ENCODE measurements at places on chromosomes 1 and 21.

DNA sequence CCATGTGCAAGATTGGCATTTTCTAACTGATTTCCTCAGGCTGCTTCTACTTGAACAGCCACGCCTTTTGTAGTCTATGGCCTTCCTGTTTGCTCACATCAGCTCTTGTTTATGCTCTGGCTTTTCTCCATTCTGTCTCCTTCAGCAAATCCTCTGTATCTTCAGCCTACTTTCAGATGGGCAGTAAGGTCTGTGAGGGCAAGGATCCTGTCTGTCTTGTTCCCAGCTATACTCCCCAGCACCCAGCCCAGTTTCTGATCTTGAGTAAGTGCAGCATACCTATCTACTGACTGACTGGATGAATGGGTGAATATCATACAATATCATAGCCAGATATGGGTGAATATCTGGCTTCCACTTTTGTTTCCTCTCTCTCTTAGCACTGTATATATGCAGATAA lies 438.1 kb downstream of the LMO4 start:
- no peak for DNase-seq

DNA sequence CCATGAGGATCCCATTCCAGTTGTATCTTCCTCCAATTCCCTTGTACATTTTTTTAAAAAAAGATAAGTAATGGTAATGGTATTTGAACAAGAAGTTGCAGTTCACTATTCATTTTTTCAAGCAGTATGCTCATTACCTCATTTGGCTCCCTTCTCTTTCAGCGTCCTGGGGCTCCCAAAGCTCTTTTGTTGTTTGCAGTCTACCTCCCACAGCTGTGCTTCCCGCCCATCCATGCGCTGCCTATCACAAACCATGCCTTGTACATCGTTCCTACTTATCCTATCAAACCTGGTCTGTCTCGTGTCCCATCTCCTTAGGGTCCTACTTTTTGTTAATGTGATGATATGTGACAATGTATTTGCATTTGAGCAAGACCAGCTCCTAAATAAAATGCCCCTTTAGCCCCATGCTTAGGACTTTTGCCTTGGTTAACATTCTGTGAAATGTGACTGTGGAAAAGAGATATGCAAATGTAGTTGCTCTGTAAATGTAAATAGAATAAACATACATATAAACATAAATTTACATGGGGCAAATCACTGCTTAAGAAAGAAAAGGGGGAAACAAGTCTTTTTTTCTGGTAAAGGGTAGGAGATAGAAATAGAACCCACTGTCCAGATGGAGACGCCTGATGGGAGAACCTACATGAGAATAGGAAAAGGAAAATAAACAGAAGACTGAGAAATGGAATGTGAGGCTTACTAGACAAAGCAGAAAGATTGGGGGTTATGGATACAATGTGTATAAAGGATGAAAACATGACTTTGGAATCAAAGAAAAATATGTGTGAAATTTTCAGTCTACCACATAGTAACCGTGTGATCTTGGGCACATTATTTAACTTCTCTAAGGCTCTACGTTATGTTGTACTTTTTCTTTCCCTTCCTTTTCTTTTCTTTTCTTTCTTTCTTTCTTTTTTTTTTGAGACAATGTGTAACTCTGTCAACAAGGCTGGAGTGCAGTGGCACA lies 59.8 kb upstream of the PLXNA2 start:
- DNase-seq, result no peak

DNA sequence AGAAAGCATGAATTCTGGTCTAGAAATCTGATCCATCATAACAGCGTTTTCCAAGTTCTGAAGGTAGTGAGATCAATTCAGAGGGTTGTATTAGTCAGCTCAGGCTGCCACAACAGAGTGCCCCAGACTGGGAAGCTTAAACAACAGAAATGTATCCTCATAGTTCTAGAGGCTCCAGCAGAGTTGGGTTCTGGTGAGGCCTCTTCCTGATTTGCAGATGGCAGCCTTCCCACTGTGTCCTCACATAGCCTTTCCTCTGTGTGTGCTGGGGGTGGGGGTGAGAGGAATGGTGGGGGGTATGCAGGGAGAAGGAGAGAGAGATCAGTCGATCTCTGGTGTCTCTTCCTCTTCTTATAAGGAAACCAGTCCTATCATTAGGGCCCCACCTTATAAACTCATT lies 15.1 kb downstream of the ZBTB8B start:
- DNase-seq, result no peak

DNA sequence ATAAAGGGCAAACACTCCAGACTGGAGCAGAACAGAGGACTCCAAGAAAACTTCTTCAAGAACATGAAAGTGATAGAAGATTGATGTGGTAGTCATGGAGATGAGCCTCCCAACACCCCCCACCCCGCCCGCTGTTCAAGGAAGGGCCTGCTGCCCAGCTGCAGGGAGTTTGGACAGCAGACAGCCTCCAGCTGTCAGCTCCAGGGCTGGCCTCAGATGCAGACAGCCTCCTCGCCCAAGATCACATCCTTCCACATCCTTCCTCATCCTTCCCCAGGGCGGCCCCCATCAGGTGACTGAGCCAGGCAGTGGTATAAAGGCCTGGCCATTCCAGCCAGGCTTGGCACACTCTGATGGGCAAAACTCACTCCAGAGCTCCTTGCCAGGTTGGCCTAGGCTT lies 24.6 kb downstream of the HMGN2 start:
- no peak for DNase-seq

DNA sequence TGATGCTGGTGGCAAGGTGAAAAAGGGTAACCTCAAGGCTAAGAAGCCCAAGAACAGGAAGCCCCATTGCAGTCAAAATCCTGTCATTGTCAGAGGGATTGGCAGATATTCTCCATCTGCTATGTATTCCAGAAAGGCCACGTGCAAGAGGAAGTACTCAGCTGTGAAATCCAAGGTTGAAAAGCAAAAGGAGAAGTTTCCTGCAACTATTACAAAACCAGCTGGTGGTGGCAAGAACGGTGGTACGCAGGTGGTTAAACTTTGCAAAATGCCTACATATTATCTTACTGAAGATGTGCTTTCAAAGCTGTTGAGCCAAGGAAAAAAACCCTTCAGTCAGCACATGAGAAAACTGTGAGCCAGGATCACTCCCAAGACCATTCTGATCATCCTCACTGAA lies 13.7 kb upstream of the VPS45 start:
- no peak for DNase-seq

- no peak for DNase-seq
Measured at GRCh38 chr1:219265026-219265515, 91.4 kb downstream of the LYPLAL1 start.

GRCh38 chr1:188261849-188262248 lies 1433.1 kb downstream of the PLA2G4A start:
- no peak for DNase-seq

GRCh38 chr1:183580281-183580682 lies 10.0 kb downstream of the NCF2 start:
- DNase-seq, result no peak

DNA sequence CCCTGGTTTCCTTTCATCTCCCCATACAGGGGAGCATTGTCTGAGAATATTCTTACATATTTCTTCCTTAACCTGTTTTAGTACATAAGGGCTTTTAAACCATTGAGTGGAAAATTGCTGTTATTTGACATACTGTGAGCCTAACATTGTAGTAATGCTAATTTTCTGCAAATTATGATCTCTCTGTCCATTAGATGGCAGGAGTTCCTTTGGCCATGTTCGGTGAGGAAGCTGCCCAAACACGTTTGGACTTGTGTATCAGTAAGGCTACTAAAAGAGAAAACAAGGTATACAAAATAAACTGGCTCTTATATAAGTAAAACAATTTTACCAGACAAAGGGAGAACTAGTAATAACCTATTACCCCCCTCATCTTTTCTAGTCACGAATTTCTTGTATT lies 29.2 kb downstream of the CDC7 start:
- DNase-seq, result no peak

DNA sequence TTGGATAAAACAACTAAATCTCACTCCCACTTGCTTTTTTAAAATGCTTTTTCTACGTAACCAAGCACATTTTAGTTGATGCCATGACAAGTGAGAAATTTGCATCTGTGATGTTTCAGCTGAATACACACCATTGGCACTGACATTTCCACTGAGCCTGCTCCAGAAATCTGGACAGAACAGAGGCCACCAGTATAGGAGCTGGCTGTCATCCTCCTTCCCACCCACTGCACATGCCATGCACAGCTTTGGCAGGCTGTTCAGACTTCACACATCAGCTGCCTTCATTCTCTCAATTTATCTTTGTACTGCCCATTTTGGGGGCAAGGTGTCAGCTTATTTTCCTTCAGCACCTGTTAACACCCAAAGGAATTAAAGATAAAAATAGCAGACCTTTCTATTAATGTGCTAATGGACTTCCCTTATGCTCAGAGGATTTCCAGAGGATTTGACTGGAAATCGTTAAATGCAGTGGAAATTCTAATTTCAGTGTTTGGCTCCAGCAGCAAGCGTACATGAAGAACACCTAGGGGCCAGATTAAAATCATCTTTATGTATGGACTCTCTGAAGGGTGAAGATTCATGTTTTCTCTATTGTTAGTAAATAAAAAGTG lies 12.9 kb upstream of the PODN start:
- no peak for DNase-seq

DNA sequence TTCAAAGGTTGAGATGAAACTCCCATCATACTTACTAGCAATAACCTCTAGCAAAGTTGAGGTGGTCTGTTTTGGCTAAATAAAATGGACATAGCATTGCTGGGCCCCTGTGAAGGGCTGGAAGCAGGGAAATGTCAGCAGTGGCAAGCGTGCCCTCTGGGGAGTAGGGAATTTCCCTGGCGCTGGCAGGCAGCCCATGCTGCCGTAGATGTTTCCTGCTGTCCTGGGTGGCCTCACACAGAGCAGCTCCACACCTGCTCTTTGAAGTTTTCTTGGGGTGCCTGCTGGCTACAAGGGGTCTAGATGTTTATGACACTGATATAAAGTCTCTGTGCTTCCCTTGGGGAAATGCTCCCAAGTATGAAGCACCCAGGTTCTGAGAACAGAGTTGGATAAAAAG lies 30.2 kb downstream of the ADARB1 start:
- DNase-seq, result no peak

DNA sequence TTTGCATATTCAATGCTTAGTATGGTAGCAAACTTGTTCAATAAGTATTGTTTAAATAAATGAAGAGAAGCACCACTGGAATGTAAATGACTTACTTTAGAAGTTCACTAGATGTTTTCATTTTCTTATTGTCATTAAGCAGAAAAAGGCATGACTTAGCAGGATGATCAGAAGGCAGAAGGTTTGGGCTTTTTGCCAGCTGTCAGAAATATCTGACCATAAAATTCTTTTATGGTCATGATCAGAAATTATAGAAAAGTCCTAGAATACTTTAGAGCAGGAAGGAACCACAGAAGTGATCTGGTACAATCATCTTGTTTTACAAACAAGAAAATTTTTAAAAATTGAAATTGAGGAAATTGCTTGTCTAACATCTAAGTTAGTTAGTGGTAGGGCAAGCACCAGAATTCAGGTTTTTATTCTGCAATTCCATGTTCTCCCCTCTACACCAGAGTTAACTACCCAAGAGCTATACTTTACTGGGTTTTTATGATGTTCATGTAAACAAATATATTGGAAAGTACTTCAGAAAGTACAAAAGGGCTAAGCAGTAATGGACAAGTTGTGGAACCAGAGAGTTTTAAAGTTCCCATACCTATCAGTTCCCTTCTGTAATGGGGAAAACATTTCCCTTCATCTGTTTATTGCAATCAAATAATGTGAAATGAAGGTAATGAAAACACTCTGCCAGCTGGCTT lies 10.1 kb downstream of the FMO5 start:
- DNase-seq, result no peak

- DNase-seq, result no peak
Measured at GRCh38 chr21:14706712-14707510, 160.8 kb upstream of the SAMSN1 start.

DNA sequence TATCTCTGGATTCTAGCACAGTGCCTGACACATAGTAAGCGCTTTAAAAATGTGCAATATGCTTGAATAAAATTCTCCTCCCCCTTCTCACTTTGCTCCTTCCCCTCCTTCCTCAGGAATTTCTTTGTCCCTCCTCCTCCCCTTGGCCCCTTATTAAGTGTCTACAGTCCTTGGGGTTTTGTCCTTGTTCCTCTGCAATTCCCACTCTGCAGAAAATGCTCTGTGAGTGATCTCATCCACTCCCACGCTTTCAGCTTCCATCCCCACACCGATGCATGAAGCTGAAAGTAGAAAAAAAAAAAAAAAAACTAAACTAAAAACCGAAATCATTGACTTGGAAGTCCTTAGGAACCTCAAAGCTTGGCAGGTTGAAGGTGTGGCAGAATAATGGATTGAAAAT lies 273.6 kb downstream of the RRAGC start:
- no peak for DNase-seq

- no peak for DNase-seq
Measured at GRCh38 chr1:204087181-204087892, 14.4 kb downstream of the SOX13 start.

DNA sequence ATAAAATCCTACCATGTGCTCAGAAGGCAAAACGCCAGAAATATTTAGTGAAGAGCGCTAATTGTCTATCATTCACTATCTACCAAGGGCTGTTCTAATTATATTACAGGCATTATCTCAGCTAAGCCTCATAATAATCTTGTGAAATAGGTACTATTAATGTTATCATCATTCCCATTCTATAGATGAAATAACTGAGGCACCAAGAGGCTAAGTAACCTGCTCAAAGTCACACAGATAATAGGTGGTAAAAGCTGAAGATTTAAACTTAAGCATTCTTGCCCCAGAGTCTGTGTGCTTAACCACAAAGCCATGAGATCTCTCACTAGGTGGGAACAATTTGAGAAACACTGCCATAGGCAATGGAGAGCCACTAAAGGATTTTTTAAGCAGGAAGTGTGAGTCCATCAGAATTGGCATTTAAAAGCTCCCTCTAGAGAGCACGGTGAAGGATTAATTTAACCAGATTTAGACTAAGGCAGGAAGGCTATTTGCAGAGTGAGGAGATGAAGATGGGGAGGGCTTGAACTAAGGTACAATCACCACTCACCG lies 1.7 kb upstream of the SMAP2 start:
- no peak for DNase-seq

DNA sequence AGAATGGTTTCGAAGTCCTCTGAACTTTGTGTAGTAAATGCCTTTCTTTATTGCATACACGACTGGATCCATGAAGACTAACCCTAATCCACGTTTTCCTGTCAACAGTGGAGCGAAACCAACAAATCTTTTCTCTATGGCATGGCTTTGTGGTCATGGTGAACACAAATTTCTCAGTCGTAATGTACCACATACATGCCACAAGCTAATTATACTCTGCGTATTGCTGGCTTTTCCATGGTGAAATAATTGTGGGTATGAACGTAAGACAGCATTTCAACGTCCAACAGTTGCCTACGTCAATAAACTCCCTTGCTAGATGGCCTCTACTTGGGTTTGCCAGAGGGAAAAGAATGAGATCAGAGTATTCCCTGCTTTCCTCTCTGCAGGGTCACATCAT lies 27.5 kb downstream of the INTS7 start:
- no peak for DNase-seq

DNA sequence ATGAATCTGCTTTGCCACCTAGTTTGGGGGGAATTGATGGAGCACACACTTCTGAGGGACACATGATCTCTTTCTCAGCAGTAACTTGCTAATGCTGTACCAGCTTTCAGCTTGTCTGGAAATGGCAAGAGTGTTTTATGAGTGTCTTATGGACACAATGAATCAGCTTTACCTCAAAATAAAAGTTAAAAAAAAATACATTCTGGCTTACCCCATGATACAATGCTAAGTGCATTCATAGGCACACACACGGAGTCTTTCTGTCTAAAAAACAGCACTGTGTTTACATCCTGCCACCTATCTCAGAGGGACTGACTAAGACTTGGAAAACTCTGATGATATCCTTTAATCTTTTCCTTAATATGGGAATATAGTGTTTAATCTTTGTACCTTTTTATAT lies 455.5 kb upstream of the ADAMTS5 start:
- no peak for DNase-seq

All from stimulated activated CD4-positive, alpha-beta T cell treated with anti-CD3 and anti-CD28 coated beads, Interleukin-4, amount 100 ng/mL, for 4 hours (primary cell).